Activated CD8-positive, alpha-beta memory T cell treated with anti-CD3 and anti-CD28 coated beads for 36 hours (primary cell): ENCODE measurements at places on chromosomes 6 and 20. TPM values are rescaled to one million over a fixed set of nuclear protein-coding genes. Genes with fewer than 3 reads are reported as not detected.

The SOX18 gene
- total RNA-seq = not detected

The PDE7B gene
- total RNA-seq = 0.40 TPM

The NKX2-2 gene
- total RNA-seq = not detected

The PRPF6 gene
- 66.5 TPM for total RNA-seq

The MROH8 gene
- total RNA-seq = 1.8 TPM
